Erythroblast (primary cell): ENCODE measurements at places on chromosomes 5 and 9.

- no peak for DNase-seq
Measured at GRCh38 chr5:80871541-80871961, 88.6 kb upstream of the RASGRF2 start.

GRCh38 chr5:135887447-135887864, 8.2 kb downstream of the IL9 start:
- DNase-seq: peak; percentile 76

DNA sequence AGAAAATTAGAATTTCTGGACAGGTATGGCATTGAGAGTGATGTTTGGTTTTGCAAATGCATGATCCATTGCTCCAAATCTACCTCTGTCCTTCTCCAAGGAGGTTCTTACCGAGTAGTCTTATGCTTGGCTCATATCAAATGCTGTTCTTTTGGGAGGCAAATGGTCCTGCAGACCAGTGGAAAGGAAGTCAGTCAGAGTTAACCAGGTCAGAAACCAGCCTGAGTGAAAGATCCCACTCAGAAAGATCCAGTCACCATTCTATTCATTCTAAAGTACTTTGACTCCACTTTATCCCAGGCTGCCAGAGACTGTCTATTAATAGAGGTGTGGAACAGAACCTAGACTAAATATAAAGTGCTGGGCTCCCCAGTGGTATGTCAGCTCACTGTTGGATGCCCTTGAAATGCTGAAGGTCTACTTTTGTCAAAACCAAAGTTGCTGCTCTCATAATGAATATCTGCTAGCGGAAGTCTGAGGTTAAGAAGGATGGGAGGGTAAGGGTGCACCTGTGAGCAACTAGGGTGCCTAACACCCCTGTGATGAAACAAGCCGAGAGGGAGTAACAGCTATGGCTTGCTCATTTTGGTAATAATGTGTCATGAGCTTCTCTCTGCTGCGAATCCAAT, 302.2 kb downstream of the ZNF608 start:
- DNase-seq: no peak

- no peak for DNase-seq
Measured at GRCh38 chr5:31268686-31269085, 75.2 kb downstream of the CDH6 start.

- no peak for DNase-seq
Measured at GRCh38 chr5:117943541-117943940, 1044.8 kb downstream of the DTWD2 start.

GRCh38 chr9:85137696-85138095, 468.2 kb downstream of the NTRK2 start:
- no peak for DNase-seq

GRCh38 chr5:174343826-174344225, 298.3 kb downstream of the NSG2 start:
- DNase-seq: no peak

DNA sequence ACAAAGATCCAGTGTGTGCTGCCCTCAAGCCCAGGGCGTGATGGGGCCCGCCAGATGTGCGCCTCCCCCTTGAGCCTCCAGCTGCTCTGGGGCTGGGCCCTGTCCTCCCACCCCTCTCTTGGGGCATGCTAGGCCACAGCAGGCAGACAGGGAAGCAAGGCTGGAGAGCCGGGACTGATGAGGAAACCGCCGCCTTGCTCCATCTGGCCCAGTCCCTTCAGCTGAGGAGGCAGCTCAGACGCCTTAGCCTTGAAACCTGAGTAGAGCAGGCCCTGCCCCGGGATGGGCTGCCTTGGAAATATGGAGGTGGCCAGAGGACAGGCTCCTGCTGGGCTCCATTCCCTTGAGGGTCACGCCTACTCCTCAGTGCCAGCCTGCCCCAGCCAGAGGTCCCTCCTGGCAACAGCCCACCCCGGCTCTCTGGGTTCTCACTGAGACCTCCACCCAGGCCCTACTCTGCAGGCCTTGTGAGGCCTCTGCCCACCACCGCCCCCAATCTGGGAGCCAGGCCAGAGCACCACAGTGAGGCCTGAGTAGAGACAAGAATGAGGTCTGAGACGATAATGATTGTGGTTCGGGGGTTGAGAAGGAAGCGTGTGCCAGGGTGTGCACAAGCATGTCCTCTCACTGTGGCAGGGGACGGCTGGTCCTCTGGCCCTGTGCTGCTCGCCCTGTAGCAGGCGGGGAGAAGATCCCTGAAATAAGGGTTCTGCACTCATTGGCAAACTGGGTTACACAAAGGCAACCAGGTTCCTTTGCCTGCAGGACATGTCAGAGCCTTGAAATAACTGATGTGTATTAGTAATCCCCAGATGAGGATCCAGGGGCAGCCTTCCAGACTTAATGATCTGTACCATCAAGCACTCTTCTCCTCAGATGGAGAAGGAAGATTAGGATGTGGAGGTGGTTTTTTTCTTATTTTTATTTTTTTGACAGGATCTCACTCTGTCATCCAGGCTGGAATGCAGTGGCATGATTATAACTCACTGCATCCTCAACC, 30.9 kb downstream of the CXXC5 start:
- no peak for DNase-seq
